ENCODE measurements at places on chromosomes 6 and 20.

DNA sequence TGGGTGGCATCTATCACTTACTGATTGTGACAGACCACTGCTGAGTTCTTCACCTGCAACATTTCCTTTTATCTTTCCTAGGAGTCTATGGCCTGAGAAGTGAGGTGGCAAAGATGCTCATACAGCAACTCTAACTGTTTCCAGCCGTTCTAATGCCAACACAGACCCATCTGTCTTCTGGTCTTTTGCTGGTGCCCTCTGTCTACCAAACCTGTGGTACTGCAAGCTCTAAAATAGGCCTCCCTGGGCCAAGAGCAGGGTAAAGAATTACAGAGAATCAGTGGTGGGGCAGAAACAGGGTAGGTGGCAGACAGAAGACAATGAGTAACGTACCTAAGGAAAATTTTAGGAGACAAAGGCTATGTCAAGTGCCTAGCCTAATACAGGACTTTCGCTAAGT, 611.0 kb upstream of the FLRT3 start:
- no peak for DNase-seq

DNA sequence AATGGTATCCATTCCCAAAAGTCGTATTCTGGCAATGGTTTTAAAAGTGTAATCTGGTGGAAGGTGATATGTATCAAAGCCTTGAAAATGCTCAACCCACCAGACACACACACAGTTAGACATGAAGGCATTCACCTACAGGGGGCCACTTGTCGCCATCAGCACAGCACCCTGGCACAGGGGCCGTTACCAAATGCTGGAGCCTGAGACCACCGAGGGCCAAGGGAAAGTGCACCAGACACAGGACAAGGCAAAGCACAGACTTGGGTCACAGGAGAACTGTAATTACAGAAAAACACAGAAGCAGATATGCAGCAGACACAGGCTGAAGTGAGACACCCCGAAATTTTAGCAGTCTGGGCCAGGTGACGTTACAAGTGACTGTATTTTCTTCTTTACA, 9.3 kb downstream of the TAF4 start:
- DNase-seq: no peak

DNA sequence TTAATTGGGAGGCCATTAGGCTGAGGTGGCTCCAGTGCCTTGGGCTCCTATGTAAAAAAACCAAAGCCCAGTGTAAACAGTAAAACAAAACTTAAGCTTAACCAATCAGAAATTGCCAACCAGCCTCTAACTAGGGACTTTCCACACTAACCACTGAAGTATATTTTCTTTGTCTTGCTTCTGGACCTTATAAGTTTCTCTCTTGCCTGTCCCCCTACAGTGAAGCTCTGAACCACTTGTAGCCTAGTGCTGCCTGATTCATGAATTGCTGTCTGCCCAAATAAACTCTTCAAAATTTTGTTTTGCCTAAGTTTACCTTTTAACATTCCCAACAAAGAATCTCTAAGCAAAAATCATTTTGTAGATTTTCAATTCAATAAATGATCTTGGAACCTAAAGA, 28.2 kb downstream of the POPDC3 start:
- DNase-seq: no peak

DNA sequence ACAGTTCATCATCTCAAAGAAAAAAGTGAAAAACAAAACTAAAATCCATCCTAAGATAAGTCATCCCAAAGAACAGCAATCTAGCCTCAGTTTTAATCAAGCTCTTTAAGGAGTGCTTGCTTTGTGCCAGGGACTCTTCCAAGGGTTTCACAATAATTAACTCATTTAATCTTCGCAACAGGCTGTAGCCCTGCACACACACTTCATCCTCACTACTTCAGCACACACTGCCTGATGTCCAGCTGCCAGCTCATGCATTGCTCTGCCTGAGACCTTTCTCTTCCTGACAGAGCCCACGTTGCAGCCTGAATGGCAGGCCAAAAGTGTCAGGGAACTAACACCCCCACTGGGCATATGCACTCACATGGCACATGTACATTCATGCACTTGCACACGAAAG, 21.2 kb upstream of the PTPRT start:
- no peak for DNase-seq

DNA sequence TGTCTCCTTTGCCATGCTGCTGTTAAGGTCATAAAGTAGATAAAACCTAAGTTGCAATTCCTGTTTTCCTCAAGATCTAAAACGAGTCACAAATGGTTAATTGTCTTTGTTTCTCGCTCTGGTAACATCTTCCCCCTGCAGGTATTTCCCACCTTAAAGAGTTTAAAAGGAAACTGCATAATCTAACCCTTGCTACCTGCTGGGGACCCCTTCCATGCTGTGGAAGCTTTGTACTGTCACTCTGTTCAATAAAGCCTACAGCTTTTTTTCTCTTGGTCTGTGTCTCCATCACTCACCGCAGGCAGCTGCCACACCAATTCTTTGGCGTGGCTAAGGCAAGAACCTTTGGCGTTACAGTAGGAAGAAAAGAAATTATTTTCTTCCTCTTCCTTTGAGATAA, 117.7 kb upstream of the GJE1 start:
- DNase-seq: no peak

DNA sequence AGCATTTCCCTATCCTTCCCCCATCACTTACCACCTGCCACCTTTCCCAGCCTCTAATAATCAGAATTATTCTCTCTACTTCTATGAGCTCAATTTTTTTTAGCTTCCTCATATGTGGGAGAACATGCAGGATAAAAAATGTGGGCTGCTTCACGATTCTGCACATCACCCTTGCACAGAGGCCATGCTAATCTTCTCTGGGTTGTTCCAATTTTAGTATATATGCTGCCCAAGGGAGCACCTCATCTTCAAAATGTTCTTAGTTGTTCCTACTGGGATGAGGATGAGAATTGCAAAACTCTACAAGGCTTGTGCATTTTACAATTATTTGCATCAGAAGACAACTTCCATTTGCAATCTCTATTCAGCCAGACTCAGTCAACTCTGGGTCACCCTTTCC, 58.1 kb downstream of the LAMA4 start:
- no peak for DNase-seq

- DNase-seq: peak; percentile 72
Measured at GRCh38 chr20:62642666-62643520, 590 bp downstream of the SLCO4A1 start.

- DNase-seq: no peak
Measured at GRCh38 chr6:35391240-35391968, 49.0 kb downstream of the PPARD start.

- no peak for DNase-seq
Measured at GRCh38 chr6:155274106-155274505, 10.3 kb downstream of the CLDN20 start.

- DNase-seq: no peak
Measured at GRCh38 chr20:22740829-22741228, 156.5 kb upstream of the FOXA2 start.
